ENCODE measurements at places on chromosomes 4 and X.
A peak's percentile ranks its signal among the peaks of the same experiment; 100 is the strongest.

DNA sequence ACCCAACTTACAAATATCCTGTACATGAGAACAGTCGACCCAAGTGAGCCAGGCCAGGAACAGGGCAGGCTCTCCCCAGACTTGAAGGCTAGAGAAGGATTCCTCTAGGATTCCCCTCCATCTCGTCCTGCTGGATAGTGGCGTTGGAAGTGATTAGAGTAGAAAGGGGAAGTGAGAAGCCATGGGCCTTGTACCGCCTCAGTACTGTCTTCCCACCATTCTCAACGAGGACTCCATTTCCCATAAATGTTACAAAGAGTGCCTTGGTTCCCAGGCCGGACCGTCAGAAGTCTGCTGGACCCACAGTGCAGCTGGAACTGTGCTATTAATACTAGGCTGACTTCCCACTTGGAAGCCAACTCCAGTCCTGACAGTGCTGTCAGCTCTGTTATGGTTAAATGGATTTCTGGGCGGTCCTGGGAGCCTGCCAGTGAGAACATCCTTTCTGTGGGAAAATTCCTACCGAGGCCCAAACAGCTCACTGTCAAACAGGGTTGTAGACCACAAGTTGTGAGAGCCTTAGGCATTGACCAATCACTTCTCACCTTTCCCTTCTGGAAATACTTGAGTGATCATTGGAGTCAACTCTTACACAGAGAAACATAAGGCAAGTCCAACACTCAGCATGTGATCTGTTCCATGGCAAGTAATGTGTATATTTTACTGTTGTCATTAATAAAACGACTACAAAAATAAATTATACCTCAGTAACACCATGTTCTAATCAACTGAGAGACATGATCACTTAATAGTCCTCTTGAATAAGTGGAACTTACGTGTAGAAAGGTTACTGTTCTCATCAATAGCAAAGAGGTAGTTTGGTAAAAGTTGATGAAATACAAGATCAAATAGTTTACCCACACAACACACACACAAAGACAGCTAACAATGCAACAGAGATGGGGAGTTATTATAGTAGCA, 58.4 kb downstream of the AMELX start:
- H3K27me3 ChIP-seq = peaks cover 7% of the 10 kb centered on the region
- H3K4me3 ChIP-seq = no peak overlapping the region
- peak overlapping the region; percentile 92 for H3K27ac ChIP-seq
- DNase-seq = peak; percentile 75

GRCh38 chr4:3115637-3116270, 41.3 kb downstream of the HTT start:
- H3K4me1 ChIP-seq = peaks cover 3% of the 10 kb centered on the region
- no peak overlapping the region for H3K4me3 ChIP-seq
- no peak for DNase-seq
- no peak overlapping the region for H3K27ac ChIP-seq
- H3K36me3 ChIP-seq = peaks cover 19% of the 10 kb centered on the region

DNA sequence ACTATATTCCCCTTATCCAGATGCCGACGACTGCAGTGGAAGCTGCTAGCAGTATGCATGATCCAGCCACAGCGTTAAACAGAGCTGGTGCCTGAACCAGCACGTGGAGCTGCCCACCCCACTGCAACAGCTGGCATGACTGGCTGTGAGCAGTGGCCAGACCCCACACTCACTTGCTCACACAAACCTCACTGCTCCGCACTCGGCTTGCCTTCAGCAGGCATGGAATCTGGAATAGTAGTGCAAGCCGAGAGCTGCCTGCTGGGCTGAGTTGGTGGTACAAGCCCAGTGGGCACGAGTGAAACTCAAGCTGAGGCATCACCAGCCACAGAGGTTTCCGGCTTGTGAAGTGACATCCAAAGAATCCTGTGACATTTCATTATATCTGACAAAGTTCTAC, 1197.6 kb downstream of the FAM133A start:
- no peaks in the 10 kb centered on the region for H3K4me1 ChIP-seq
- no peaks in the 10 kb centered on the region for H3K27me3 ChIP-seq
- no peak for DNase-seq
- no peak overlapping the region for H3K27ac ChIP-seq
- H3K4me3 ChIP-seq = no peak overlapping the region
- no peaks in the 10 kb centered on the region for H3K36me3 ChIP-seq

- no peak overlapping the region for H3K27ac ChIP-seq
- H3K27me3 ChIP-seq = no peaks in the 10 kb centered on the region
- no peak overlapping the region for H3K4me3 ChIP-seq
- H3K4me1 ChIP-seq = no peaks in the 10 kb centered on the region
Observed at GRCh38 chrX:49251325-49251724, 13.2 kb downstream of the FOXP3 start.

DNA sequence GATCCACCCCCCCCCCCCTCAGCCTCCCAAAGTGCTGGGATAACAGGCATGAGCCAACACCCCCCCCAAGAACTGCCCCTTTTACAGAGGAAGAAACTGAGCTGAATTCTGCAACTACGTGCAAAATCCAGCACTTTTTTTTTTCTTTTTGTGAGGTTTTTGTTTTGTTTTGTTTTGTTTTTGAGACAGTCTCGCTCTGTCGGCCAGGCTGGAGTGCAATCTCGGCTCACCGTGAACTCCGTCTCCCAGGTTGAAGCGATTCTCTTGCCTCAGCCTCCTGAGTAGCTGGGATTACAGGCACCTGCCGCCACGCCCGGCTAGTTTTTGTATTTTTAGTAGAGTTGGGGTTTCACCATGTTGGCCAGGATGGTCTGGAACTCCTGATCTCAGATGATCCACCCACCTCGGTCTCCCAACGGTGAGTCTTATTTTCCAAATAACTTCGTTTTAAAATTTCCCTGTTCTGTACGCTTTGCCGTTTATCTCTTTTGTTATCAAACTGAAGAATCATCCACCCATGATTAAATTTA, 4.9 kb downstream of the CRLF2 start:
- no peak for DNase-seq
- no peaks in the 10 kb centered on the region for H3K36me3 ChIP-seq
- peaks cover 3% of the 10 kb centered on the region for H3K27me3 ChIP-seq
- no peak overlapping the region for H3K4me3 ChIP-seq
- H3K27ac ChIP-seq = no peak overlapping the region
- no peaks in the 10 kb centered on the region for H3K4me1 ChIP-seq

- H3K27me3 ChIP-seq = no peaks in the 10 kb centered on the region
- H3K27ac ChIP-seq = no peak overlapping the region
- H3K36me3 ChIP-seq = no peaks in the 10 kb centered on the region
- no peaks in the 10 kb centered on the region for H3K4me1 ChIP-seq
- H3K4me3 ChIP-seq = no peak overlapping the region
Observed at GRCh38 chr4:17166954-17167353, 268.5 kb upstream of the LDB2 start.

DNA sequence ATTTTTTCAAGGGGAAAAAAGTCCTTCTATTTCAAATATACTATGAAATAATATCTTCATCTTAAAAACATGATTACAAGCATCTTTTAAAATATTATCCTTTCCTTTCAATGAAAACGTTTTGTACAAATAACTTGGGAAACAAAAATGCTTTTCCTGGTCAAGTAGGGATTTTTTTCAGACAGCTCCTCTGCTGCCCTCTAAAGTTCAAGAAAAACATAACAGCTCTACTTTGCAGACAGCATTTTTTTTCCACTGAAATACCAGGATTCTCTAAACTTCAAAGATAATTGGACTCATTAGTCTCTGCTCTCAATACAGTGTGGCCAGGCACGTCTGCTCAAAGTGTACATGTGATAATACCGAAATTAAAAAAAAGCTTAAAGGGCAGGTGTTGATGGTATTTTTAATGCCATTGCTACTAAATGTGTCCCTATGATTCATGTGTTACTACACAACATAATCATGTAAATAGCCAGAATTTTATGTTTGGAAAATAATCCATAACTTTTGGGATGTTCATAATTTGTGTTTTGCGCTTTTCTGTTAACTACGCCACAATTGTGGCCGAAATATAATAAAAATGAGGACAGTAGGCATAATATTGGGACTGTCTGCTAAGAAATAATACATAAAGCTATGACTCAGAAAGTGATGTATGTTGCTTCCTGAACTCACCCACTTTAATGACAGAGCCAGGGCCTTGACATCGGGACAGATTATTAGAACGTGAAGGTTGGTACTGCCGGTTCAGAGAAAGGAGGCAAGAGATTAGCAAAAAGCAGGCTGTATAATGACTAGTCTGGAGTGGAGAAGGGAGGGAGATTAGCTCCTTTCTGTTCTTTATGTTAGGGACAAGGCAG, 478.9 kb downstream of the KCNIP4 start:
- H3K4me3 ChIP-seq = no peak overlapping the region
- H3K4me1 ChIP-seq = no peaks in the 10 kb centered on the region
- no peaks in the 10 kb centered on the region for H3K36me3 ChIP-seq
- no peak overlapping the region for H3K27ac ChIP-seq
- no peak for DNase-seq

DNA sequence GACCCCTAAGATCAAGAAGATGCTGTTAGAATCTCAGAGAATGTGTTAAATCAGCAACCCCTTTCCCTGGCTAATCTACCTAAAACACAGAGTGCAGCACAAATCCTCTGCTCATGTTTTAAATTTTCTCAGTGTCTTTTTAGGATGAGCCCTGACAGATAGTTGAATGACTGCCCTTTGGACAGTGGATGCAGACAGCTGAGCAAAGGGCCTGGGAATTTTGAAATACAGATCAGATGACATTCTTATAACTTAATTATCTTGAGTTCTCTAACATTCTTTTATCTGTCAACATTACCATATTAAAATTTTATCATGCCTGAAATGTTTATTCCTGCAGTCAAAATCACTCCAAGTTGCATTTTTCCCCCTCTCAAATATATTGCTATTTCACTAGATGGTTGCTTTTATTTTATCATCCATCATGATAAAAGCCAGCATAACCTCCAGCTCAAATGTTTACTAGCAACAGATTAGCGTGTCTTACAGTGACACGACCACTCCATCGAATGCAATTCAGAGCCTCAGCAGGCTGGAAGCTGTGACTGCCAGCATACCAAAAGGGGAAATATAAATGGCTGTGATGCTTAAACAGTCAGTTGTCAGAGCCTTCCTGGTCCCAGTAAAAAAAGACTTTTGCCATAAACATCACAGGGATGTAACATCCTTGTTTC, 22.8 kb upstream of the ARHGAP24 start:
- no peaks in the 10 kb centered on the region for H3K4me1 ChIP-seq
- H3K36me3 ChIP-seq = no peaks in the 10 kb centered on the region
- DNase-seq = peak; percentile 82
- H3K27ac ChIP-seq = no peak overlapping the region

DNA sequence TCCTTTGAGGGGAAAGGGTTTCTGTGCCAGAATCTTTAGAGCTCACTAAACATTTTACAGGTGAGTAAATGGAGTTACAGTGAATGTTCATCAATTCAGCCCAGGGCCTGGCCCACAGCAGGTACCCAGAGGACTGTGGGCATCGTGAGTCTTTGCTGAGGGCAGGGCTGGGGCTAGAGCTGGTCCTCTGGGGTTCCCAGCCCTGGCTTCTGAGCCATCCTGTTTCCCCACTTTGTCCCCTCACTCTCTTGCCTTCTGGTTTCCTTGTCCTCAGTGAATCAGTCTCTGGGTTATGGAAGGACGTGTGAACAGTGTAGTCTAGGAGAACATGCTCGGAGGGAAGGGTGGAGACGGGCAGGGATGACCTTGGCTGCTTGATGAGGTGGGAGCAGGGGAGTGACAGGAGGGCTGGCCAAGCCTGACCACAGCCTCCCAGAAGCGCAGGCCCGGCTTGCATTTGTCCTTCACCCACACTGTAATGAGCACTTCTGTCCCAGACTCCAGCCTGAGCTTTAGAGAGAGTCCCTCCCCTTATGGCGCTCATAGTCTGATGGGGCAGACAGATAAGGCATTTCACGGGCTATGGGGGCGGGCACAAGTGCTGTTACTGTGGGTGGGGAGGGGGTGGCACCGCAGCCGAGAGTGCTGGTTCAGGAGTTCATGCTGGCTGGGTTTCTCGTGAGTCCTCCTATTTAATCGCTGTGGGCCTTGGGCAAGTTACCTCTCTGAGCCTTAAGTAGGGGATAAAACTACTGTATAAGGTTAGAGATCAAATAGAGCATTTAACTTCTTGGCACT, 17.3 kb downstream of the TBC1D14 start:
- H3K27me3 ChIP-seq = no peaks in the 10 kb centered on the region
- no peak overlapping the region for H3K4me3 ChIP-seq
- peaks cover 10% of the 10 kb centered on the region for H3K4me1 ChIP-seq
- DNase-seq = peak; percentile 55
- no peak overlapping the region for H3K27ac ChIP-seq
- H3K36me3 ChIP-seq = no peaks in the 10 kb centered on the region

GRCh38 chr4:102500352-102500695, 835 bp upstream of the NFKB1 start:
- H3K36me3 ChIP-seq = no peaks in the 10 kb centered on the region
- no peak for DNase-seq
- H3K27me3 ChIP-seq = no peaks in the 10 kb centered on the region

DNA sequence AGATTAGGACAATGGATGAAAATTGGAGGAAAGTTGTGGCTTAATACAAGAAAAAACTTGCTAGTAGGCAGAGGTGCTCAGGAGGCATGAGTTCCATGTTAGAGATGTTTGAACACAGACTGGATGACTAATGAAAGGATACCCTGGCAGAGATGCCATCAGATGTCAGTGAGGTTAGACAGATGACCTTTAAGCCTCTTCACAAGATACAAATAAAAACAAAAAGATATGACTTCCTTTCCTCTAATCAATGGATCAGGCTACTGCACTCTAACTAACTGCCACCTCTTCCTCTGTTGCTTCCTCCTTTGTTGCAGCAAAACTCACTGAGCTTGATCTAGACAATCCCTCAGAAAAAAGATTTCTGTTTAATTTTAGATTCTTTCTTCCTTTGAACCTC, 14.7 kb downstream of the STAP1 start:
- H3K36me3 ChIP-seq = no peaks in the 10 kb centered on the region
- no peaks in the 10 kb centered on the region for H3K27me3 ChIP-seq
- H3K27ac ChIP-seq = no peak overlapping the region
- H3K4me3 ChIP-seq = no peak overlapping the region
- no peak for DNase-seq

GRCh38 chr4:37464373-37465128, 220.0 kb downstream of the NWD2 start:
- no peak overlapping the region for H3K4me3 ChIP-seq
- H3K27ac ChIP-seq = no peak overlapping the region
- no peaks in the 10 kb centered on the region for H3K36me3 ChIP-seq
- DNase-seq = no peak
- H3K4me1 ChIP-seq = no peaks in the 10 kb centered on the region

DNA sequence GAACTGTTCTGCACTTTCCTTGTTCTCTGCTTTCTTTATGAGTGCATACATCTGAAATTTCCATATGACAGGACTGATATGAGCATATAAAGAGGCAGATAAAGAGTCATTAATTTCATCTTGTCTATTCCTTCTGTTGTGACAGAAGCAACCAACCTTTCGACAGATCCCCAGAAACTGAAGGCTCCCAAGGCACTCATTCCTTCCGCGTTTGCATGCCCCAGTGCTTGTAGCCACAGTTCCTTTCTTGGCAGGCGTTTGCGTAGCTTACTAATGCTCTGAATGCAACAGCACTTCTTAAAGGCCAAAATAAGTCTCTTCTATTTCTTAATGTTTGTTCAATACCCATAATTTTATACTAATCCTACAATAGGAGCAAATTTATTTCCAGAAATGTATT, 94.0 kb upstream of the TBL1X start:
- no peak overlapping the region for H3K27ac ChIP-seq
- no peaks in the 10 kb centered on the region for H3K36me3 ChIP-seq
- peak; percentile 32 for DNase-seq
- no peaks in the 10 kb centered on the region for H3K27me3 ChIP-seq
- H3K4me1 ChIP-seq = no peaks in the 10 kb centered on the region
- H3K4me3 ChIP-seq = no peak overlapping the region

Measured in lung (tissue), 17 donors.